ENCODE measurements at places on chromosomes 2 and 18.

DNA sequence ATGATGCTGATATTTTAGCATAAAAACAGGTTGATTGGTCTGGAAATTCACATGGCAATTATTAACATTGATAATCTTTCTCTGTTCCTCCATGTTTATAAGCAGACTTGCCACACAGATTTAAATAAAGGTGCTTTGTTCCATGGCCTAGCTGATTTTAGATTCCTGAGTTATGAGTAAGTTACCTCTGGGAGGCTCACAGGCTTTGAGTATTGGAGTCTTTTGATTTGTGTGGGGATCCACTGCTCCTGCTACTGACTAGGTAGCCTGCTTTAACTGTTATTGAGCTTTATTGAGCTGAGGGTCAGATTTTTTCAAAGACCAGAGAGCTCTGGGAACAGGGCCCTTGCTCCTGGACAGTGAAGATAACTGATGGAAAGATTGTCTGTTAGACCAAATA, 166.1 kb downstream of the ANKRD30B start:
- no peak for DNase-seq

GRCh38 chr2:215137741-215138340, 585 bp downstream of the ABCA12 start:
- DNase-seq, result no peak

- no peak for DNase-seq
Measured at GRCh38 chr2:191312662-191313061, 67.5 kb downstream of the MYO1B start.

DNA sequence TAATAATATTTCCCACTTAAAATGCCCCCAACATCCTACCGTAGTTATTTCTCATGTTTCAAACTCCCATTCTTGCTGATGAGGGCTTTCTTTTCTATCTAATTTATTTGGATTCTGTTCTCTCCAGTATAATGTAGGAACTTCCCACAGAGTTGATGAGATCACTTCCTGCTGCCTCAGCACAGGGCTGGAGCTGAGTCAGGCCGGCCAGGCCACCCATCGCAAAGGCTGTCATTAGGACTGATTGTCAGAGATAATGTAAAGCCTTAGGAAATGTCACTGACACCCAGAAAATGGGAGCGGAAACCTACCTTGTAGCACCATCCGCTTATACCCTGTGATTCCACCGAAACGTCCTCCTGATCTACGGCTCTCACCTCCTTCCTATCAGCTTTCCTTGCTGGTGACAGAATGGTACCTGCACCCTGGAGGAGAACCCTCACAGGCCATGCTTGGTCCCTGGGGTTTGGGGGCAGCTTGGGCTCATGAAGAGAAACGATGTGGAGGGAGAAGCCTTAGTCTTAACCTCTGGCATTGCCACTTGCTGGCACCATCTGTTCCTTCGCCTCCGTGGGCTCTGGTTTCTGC, 672.8 kb upstream of the ID2 start:
- DNase-seq, result no peak

DNA sequence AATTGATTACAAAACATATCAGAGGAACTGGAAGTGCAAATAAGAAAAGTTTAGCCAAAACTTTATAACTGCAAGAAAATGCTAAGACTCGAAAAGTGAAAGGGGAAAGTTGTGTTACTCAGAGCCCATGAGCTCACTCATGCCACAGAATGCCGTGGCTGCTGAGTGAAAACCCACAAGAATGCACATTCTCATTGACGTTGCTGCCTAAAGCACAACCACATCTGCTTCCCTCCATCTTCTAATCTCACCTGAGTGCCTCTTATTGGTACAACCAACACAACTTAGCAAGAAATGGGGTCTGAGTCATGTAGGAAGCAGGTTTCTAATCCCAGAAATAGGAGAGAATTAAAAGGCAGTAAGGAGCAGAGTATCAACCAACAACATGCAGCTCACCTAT, 259.7 kb downstream of the LNPK start:
- no peak for DNase-seq

DNA sequence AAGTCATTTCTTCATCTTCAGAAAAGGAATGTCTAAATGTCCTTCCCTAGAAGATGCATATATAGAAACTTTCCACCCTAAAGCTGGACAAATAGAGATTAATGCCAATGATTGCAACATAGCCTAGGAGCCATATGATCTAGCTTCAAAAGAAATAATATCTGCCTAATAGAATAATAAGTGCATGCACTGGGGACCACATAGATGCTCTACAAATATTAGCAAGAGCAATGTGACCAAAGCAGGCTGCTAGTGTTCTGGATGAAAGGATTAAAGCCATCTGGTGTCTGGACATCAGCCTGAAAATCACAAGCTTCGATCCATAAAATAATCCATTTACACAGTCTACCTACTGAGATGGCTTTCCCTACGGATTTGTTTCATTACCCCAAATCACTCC, 280.1 kb upstream of the KLHL14 start:
- DNase-seq, result no peak

Data from NCI-H187 treated with DMSO at 0.1 percent for 48 hours (cell line).